ENCODE measurements at places on chromosomes 5 and 9.

DNA sequence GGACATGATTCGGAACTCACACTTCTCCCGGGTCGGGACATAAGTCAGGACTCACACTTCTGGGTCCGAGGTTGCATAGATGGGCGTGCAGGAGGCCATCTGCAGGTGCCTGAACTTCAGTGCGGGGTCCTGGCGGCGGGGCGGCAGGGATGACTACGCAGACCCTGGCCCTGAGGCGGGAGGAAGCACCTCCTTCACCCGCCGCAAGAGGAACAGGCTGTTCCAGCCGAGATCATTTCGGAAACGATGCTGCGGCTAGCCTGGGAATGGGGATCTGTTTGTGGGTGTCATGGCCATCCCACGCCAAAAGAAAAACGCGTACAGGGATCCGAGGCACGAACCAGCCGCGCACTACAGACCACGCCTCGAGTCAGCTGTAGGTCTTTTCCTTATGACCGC, 196.6 kb downstream of the TTLL11 start:
- no peak for DNase-seq

DNA sequence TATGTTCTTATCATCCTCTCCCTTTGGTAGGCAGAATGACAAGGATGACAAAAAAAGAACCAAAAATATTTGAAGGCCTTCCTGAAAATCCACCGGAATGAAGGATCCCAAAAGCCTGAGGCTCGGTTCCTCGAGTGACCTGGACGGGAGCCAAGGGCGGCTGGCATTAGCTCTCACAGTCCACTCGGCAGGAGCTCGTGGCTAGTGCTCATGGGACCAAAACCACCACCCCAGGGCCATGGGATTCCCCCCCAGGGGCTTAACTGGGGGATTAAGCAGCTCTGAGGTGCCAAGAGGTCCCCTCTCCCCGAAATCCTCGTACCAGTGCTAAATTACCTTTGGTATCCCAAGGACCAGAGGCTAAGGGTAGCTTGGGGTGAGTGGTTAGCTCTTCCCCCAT, 586 bp upstream of the PDZD2 start:
- DNase-seq, result no peak

- DNase-seq, result peak; percentile 1
Measured at GRCh38 chr5:32690153-32690552, 21.0 kb upstream of the NPR3 start.

DNA sequence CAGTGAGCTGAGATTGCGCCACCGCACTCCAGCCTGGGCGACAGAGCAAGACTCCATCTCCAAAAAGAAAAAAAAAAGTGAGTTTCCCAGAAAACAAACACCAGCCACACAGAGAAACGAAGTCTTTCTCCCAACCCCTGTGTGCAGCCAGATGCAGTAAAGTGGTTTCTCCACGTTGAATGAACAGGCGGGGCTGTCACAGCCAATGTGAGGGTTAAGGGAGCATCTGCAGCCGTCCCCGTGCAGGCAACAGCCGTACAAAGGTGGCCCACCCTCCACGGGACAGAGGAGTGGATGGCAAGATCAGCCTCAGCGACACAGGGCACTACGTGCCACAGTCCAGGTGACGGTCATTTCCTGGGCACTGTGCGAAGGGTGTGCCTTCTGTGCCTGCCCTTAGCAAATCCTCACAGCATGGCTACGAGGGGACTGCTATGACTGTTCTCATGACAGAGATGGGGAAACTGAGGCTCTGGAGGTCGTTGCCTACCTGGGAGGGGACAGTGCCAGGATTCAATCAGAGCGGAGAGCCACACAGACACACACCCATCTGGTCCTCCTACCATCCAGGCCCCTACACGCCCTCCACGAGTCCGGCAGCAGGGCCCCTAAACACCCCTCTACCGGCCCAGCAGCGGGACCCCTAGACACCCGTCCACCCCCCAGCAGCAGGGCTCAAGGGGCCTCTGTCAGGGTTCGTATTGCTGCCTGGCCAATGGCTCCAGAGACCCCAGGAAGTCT, 2.3 kb downstream of the VAV2 start:
- DNase-seq, result no peak

DNA sequence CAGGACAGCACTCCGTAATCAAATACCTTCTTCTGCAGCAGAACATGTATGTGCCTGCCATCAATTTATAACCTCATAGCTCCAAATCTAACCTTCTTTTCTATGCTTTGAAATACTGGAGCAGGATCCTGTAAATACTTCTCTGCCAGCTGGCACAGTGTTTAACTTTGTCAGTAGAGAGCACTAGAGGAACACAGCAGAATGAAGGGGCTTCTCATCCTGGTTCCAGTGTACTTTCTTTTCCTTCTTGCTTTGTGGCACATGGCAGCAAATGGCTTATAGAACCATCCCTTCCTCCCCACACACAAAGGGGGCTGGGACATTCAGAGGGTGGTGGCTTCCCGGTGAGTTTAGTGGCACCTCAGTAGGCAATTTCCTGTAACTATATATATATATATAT, 3.8 kb upstream of the FBXW11 start:
- DNase-seq, result peak; percentile 30

GRCh38 chr5:127924606-127925005, 159.0 kb upstream of the SLC12A2 start:
- no peak for DNase-seq

DNA sequence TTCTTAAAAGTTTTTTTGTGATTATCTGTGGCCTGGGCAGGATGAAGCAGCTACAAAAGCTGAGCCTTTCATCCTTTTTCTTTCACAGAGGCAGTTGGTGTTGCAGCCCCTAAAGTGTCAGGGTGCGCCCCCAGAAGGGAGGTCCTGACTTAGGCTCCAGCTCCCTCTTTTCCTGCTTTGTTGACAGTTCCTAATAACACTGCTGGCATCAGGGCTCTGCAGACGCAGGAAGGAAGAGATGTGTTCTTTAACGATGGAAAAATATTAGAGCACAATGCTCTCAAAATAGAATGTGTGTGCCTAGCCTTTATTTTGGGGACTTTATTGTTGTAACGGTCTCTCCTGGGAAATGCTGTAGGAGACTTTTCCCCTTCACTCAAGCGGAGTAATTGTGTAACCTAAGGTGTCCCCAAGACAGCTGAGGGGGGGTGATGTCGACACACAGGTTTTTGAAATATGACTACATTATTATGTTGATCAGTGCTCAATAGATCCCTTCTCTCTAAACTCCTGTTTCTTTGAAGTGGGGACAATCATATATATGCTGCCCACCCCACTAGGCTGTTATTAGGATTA, 135.6 kb downstream of the SEMA6A start:
- no peak for DNase-seq

GRCh38 chr5:179210478-179210877, 134.8 kb downstream of the ADAMTS2 start:
- DNase-seq, result no peak

- no peak for DNase-seq
Measured at GRCh38 chr5:157566902-157567489, 8.6 kb downstream of the ADAM19 start.

DNA sequence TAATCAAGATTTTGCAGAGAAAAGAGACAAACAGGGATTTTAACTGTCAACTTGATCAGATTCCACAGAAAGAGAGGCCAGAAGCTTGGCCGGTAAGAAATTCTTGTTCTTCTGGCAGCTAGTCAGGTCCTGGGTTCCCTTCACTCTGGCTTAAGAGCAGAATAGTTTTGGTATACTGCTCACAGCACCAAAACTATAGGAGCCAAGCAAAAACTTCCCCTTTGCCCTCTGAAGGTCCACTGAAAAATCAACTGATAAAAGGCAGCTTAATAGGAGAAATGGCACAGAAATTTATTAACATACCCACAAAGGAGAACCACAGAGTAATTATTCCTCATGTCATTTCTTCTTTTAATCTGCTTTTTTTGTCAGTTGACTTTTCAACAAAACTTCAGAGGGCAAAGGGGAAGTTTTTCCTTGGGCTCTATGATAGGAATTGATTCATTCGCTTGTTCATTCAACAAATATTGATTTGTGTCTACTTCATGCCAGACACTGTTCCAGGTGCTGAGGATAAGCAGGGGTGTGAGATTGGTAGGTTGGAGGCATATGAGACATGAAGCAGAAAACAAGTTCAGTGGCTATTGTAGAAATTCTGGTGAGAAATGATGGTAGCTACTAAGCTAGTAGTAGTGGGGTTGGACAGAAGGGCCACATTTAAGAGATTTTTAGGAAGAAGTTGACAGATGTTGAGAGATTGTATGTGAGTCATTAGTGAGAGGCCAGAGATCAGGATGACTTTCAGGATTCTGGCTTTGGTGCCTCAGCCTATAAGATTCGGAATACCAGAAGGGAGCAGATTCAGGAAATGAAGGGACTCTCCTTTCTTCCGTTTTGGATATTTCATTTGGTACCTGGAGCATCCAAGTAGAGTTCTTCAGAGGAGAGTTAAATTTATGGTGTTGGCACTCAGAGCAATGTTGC, 20.6 kb upstream of the NNT start:
- no peak for DNase-seq

GRCh38 chr5:88967633-88968585, 84.9 kb upstream of the MEF2C start:
- no peak for DNase-seq

- DNase-seq, result no peak
Measured at GRCh38 chr5:125044491-125045282, 298.2 kb upstream of the ZNF608 start.

- peak; percentile 7 for DNase-seq
Measured at GRCh38 chr5:149265597-149265996, 6.1 kb upstream of the AFAP1L1 start.

All from erythroblast (primary cell).